ENCODE measurements at places on chromosomes 6 and 20.
A peak's percentile ranks its signal among the peaks of the same experiment; 100 is the strongest.

GRCh38 chr6:49284180-49284579, 178.9 kb downstream of the MMUT start:
- no peak for DNase-seq

GRCh38 chr6:105868823-105869460, 217.2 kb upstream of the PRDM1 start:
- no peak for DNase-seq

DNA sequence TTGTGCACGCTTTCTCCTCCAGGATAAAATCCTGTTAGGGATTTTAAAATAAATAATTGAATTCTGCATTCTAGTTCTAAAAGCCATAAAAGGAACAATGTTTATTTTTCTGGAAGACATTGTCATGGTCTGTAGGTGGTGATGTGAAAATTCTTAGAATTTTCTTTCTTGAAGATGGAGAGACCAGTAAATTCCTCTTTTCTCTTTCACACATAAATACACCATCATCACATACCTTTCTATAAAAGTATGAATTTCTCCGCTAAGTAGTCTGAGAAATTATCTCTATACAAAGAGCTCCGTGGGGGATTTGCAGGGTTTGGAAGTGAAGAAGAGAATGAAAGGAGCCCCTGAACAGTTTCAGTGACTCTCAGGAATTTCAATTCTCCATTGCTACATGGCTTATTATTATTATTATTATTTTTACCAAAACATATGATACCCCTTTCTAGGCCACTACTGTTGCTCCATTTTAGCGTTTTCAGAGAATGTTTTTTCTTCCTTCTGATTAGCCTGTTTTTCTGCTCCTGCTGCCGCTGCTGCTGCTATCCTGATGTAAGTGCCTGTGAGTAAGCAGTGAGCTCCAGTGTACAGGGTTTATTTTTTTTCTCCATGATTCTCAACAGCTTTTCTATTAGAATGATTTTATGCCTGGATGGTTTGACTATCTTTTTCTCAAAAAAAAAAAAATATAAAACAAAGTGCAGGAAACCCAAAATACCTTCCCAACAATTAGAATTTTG, 145.8 kb downstream of the SAMD5 start:
- DNase-seq = no peak

GRCh38 chr20:63651942-63652191, 1.4 kb downstream of the STMN3 start:
- no peak for DNase-seq

DNA sequence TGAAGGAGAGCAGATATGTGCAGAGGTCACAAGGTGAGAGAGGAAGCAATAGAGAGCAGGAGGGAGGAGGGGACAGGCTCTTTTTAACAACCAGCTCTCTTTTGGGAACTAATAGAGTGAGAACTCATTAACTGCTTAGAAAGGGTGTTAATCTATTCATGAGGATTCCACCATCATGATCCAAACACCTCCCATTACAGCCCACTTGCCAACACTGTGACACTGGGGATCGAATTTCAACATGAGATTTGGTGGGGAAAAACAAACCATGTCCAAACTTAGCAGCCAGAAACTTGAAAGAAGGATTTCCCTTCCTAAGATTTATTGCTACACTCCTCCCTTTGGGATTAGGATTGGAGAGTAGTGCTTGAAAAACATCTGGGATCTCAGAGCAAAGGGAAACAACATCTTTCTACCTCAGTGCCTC, 135.5 kb upstream of the PLCB4 start:
- DNase-seq = no peak

DNA sequence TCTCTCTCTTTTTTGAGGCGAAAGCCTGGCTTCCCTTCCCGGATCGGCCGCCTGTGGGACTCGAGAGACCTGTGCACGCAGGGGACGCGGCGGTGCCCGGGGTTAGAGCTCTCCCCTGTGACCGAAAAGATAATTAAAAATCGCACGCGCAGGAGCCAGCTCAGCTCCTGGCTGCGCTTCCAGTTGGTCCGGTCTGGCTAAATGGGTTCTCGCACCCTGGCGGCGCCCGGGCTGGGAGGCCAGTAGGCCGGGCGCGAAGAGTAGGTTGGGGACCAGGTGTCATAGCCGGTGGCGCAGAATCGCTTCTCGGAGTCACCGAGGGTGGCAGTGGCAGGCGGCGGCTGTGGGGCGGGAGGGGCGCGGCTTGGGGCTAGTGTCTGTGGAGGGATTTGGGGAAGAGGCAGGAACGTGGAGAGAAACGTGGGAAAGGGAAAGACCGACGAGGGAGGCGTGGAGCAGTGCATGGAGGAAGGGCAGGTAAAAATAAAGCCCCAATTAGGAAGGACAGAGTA, 41.9 kb upstream of the SUPT3H start:
- no peak for DNase-seq

DNA sequence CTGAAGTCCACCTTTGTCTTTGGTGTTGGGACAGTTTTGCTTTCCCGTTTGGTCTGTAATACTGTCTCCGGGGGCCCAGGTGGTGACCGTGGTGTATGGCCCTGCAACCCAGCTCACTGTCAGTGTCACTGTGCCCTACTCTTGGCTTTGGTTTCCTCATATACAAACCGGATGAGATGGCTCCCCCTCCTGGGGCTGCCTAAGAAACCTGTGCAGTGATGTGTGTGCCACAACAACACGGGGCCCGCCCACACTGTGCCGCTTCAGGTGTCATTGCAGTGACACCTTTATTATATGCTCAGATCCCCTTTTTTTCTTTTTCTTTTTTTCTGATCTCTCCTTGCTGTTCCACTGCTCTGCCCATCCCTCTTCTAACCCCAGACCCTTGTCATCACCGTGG, 73.9 kb downstream of the RAMACL start:
- no peak for DNase-seq

GRCh38 chr6:158865769-158866168, 46.6 kb upstream of the EZR start:
- DNase-seq = no peak

DNA sequence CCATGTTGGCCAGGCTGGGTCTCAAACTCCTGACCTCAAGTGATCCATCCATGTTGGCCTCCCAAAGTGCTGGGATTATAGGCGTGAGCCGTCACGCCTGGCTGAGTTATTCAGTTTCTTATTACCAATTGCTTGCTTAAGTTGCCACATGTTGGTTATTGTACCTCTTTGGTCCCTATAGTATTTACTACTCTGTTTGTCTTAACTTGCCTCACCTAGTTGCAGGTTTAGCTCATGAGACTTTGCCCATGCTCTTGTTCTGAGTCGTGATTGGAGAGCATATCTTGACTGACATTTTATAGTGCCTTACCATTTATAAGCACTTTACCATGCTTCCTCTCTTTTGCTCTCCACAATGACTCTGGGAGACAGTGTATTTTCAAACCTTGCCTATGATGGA, 134.2 kb upstream of the HDGFL1 start:
- no peak for DNase-seq

GRCh38 chr6:87658516-87658915, 43.5 kb downstream of the AKIRIN2 start:
- no peak for DNase-seq

DNA sequence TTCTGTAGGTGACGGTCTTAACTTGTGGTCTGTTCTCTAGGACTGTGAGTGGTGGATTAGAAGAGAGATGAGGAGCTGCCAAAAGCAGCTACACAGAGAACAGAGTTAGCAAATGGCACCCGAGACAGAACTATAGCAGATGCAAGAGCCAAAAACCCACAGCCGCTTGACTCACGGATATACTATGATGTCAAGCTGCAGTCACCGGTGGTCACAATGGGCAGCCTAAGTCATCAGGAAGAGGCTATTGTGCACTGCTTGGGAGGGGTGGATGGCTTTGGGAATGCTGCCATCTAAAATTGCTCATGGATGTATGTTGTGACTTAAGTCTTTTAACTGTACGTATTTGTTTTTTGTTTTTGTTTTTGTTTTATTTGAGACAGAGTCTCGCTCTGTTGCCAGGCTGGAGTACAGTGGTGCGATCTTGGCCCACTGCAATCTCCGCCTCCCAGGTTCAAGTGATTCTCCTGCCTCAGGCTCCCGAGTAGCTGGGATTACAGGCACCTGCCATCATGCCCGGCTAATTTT, at the start of gene GTSF1L:
TSS of gene GTSF1L (minus strand) at position 192 of the 528 bp plus-strand sequence. CDS start 308 bp downstream, outside the sequence.
- DNase-seq = no peak

- DNase-seq = no peak
These were observed 166.5 kb downstream of the TFAP2A start for GRCh38 chr6:10248378-10248843.

DNA sequence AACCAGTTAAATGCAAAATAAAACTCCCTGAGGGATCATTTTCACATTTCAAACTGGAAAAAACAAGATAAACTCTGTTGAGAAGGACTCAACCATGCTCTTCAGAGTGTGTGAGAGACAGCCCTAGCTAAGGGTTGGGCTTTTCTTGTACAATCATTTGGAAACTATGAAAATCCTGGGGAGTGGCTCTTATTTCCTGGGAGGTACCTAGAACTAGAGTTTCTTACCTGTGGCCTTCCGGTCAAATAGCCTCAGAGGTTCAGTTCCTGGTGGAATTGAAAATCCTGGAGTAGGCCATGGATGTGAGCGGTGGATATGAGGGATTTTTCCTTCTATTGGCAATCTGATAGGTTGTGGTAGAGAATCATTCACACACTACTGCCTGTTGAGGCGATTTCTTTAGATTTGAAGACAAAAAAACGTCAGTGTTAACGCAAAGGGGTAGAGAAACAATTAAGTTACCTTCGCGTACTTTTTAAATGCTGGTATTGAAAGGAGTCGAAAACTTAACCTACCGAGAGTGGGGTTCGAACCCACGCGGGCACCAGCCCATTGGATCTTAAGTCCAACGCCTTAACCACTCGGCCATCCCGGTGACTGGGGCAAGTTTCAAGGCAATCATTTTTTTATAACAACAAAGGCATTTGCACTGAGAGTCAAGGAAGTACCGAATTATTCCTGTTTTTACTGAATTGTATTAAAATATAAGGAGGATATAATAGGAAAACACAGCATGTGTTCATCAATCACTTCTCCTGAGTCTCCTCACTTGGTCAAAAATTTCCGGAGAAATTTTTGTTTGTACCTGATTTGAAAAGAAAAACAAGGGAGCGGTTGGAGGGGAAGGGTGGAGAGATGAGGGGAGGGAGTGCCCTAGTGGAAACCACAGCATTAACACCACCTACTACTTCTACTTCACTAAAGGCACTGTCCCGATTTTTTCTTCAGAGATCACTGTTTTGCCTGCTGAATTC, 191.3 kb downstream of the OR2B2 start:
- no peak for DNase-seq

DNA sequence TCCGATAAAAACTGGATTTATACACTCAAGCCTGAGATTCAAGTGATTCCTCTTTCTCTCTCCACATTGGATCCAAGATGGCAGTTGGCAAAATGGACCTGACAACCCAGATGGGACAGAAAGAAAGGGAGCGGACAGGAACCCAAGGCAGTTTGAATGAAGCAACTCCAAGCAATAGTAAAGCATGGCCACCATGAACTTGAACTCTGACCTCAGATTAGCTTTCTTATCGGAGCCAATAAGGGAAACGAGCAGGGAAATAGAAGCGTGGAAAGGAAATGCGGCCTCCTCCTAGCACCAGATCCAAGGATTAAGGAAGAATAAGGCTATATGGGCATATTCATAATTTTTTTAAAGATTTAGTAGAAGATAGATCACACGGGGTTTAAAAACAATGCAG, 213.4 kb upstream of the RIN2 start:
- DNase-seq = no peak

DNA sequence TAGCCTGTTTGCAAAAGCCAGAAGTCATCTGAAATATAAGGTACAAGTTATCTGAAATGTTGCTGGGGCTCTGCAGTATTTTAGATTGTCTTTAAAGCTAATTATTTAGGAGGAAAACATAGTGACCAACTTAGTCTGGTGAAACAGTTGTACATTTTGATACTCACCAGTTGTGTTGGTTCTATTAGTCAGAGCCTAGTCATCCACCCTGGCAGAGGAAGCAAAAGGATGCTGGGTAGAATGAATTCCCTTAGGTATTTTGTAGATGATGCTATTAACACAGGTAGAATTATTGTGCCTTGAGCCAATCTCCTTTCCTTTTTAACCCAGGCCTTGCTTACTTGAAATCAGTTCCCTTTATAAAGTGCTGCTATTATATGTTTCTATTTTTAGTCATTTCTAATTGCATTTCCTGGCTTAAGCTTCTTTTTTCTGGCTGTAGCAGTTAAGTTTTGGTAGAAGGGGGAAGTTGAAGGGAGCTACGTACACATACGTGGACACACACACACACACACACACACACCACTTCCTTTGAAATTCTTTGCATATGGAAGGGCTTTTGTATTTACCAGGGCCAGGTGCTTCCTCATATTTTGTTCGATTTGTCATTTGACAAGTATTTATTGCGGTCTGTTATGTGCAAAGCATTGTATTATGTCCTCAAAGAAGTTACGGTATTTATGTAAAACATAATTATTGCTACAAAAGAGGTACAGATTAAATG, 82.4 kb downstream of the RTN4IP1 start:
- peak; percentile 91 for DNase-seq

DNA sequence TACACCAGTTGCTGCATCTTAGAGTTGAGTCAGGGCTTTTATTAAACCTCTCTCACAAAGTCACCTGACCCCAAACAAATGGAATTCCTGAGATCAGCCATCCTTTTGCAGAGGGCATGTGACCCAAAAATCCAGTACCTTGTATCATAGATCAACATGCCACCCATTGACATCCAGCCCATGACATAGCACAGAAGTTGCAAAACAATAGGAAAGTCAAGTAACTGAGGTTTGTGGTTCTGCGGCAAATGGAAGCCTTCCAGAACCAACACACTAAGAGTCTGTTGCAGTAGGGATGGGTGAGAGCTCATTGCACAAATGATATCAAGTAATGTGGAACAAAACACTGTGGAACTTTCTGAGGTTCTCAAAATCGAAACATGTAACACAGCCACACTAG, 111.2 kb downstream of the PDE7B start:
- peak; percentile 93 for DNase-seq

DNA sequence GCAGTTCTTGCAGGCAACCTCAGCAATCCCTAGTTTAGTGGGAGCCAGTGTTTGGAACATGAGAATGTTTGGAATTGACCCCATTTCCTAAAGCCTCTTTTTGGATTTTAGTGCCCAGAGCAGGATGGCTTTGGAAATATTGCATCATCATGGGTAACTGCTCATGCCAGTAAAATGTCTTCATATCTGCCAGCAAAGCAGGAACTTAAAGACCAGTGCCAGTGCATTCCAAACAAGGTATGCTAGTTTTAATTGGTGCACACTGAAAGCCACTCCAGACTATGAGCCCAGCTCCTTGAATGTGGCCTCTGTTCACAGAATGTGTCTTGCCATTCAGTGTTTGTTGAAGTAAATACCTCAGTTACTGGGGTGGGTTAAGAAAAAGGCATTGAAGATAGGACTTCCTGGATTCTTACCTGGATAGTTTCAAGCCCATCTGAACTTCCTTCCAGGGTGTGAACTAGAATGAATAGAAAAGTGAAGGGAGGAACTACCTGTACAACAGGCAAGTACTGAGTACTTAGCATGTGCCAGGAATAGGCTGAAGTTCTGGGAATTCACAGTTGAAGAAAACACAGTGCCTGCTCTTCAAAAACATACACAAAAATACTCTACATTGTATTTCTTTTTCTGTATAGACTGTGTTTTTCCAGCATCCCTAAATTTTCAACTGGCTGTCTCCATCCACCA, 70.5 kb downstream of the COL19A1 start:
- peak; percentile 21 for DNase-seq
